H9 (cell line): ENCODE measurements at places on chromosomes 1 and 21. TPM values are rescaled to one million over a fixed set of nuclear protein-coding genes. Genes with fewer than 3 reads are reported as not detected.

- no peak overlapping the region for H3K27ac ChIP-seq
- no peak for DNase-seq
- peaks cover 3% of the 10 kb centered on the region for H3K36me3 ChIP-seq
- no peaks in the 10 kb centered on the region for H3K27me3 ChIP-seq
- no peaks in the 10 kb centered on the region for H3K4me1 ChIP-seq
Observed at GRCh38 chr1:24717887-24718650, 27.2 kb upstream of the CLIC4 start.

DNA sequence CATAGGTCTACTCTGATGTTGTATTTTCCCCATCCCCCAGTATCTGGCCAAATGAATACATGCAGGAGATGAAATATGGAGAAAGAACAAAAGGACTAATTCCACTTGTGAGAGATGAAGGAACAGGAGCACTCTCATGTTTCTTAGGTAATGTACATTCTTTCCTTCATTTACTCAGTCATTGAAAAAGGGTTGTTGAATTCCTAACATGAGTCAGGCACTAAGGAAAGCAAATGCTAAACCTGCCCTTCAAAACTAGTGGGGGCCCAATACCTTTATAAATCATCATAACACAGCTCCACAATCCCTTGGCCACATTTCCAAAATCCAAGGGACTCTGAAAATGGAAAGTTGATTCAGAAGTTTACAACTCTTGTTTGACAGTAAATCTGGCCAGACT is 94.3 kb downstream of the DIRAS3 start:
- H3K4me1 ChIP-seq: no peaks in the 10 kb centered on the region
- DNase-seq: no peak
- H3K4me3 ChIP-seq: no peak overlapping the region

DNA sequence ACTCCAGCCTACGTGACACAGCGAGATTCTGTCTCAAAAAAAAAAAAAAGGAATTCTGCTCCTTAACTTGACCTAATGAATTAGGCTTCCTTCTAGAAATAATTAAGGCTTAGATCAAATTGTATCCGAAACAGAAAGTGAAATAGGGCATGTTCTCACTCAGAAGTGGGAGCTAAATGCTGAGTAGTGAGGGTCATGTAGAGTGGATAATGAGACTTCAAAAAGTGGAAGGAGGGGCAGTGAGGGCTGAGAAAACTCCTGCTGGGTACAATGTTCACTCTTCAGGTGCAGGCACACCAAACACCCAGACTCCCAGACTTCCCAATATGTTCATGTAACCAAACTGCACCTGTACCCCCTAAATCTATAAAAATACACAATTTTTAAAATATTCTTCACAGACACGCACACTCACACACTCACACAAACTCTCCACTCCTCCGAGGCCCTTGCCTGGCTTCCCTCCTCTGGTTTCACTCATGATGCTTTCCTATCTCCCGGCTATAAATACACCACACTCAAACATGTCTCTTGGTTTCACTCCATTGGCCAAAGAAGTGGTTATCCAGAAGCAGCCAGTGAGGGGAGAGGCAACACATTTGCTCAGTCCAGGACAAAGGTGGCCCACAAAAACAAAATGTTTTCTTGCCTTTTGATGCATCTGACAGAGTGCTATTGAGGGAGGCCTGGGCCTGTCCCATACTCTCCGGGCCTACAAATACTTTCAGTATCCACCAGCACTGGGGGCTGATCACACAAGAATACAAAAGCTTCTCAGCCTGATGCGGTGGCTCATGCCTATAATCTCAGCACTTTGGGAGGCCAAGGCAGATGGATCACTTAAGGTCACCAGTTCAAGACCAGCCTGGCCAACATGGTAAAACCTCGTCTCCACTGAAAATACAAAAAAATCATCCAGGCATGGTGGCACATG is 249.2 kb downstream of the TOMM20 start:
- H3K27ac ChIP-seq: no peak overlapping the region
- H3K4me1 ChIP-seq: no peaks in the 10 kb centered on the region
- no peak overlapping the region for H3K4me3 ChIP-seq
- no peaks in the 10 kb centered on the region for H3K36me3 ChIP-seq
- no peaks in the 10 kb centered on the region for H3K27me3 ChIP-seq

SLC19A1 gene
- 31.4 and 32.4 TPM in 2 replicates for total RNA-seq

- H3K4me3 ChIP-seq: no peak overlapping the region
- no peak overlapping the region for H3K27ac ChIP-seq
- DNase-seq: no peak
- H3K27me3 ChIP-seq: no peaks in the 10 kb centered on the region
- H3K4me1 ChIP-seq: no peaks in the 10 kb centered on the region
Observed at GRCh38 chr1:150724336-150724735, 3.6 kb upstream of the HORMAD1 start.

DNA sequence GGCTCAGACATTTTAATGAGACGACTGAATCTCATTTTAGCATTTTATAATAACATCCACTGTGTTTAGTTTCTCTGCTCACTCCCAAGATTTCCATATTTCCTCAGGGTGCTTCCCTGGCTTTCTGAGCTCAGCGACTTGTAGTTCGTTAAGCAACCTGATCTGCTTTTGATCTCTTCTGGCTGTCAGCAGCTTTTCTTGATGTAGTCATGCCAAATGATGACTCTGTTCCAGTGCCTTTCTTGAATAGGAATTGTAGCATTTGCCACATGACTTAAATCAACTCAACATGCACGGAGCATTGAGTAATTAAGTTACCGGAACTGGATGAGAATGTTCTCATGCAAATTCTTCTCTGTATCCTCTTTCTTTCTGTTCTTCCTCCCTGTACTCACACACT is 246.1 kb downstream of the FMN2 start:
- no peak for DNase-seq
- no peaks in the 10 kb centered on the region for H3K27me3 ChIP-seq
- H3K36me3 ChIP-seq: no peaks in the 10 kb centered on the region
- H3K27ac ChIP-seq: no peak overlapping the region
- H3K4me3 ChIP-seq: no peak overlapping the region

- H3K36me3 ChIP-seq: no peaks in the 10 kb centered on the region
- H3K4me3 ChIP-seq: no peak overlapping the region
- no peaks in the 10 kb centered on the region for H3K27me3 ChIP-seq
- H3K4me1 ChIP-seq: peaks cover 2% of the 10 kb centered on the region; the same call in 1 of the 2 replicates
Observed at GRCh38 chr1:56063461-56063860, 515.9 kb downstream of the PLPP3 start.

DNA sequence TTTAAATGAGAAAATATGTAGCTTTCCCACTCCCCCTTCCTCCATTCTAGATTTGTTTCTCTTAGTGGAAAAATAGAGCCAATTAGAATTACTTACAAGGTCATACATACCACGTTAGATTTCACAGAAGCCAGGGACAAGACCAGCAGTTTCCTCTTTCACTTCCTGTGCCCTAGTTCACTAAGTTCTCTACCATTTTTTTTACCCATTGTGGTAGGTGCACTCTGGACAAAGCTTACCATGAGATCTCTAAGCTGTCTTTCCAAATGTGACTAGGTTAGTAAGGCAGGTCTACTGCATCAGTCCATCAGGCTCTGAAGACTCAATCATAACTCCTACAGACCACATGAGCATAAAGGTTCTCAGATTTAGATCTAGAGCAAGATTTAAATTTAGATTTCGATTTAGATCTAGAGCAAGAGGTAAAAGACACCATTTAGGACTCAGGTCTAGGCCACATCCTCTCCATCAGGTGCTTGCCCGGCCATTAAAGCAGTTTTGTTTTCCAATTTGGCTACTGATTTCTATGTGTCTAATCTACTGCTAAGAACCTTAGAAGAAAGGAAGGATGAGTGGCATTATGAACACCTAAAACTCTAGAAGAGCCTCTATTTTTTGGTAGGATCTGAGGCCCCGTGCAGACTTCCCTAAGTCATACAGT is 235.3 kb downstream of the FAF1 start:
- H3K27ac ChIP-seq: no peak overlapping the region
- H3K36me3 ChIP-seq: no peaks in the 10 kb centered on the region
- no peak overlapping the region for H3K4me3 ChIP-seq
- no peaks in the 10 kb centered on the region for H3K4me1 ChIP-seq
- H3K27me3 ChIP-seq: no peaks in the 10 kb centered on the region
- no peak for DNase-seq

GRCh38 chr1:245888809-245889208 is 618.3 kb downstream of the SMYD3 start:
- no peak overlapping the region for H3K4me3 ChIP-seq
- no peak for DNase-seq
- peaks cover 3% of the 10 kb centered on the region for H3K36me3 ChIP-seq
- H3K27ac ChIP-seq: no peak overlapping the region

GRCh38 chr1:50720457-50721053 is 239.5 kb downstream of the FAF1 start:
- no peaks in the 10 kb centered on the region for H3K27me3 ChIP-seq
- no peak for DNase-seq

AMIGO1 gene
- 3.6 and 4.1 TPM in 2 replicates for total RNA-seq

GRCh38 chr1:197986817-197987216 is 69.6 kb downstream of the LHX9 start:
- H3K4me3 ChIP-seq: no peak overlapping the region
- no peak overlapping the region for H3K27ac ChIP-seq
- no peaks in the 10 kb centered on the region for H3K36me3 ChIP-seq

DNA sequence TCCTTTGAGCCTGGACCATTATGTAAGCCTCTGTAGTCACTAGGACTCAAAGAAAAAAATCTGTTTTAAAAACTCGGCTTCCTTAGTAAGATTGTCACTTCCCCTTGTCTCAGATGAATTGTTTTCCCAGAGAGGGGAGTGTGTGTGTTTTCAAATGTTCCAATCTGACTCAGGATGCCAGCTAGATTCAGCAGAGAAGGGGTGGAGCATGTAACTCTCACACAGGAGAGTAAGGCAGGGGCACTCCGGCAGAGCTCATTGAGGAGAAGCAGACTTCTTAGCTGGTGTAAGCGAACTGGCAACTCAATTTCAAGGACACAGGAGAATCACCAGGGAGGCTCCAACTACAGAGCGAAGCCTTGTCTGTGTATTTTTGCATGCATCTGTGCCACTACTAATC is 623.2 kb downstream of the LMO4 start:
- no peaks in the 10 kb centered on the region; the same call in 1 of the 2 replicates for H3K4me1 ChIP-seq
- no peak overlapping the region for H3K4me3 ChIP-seq
- H3K27me3 ChIP-seq: no peaks in the 10 kb centered on the region
- no peak for DNase-seq
- H3K27ac ChIP-seq: no peak overlapping the region
- H3K36me3 ChIP-seq: no peaks in the 10 kb centered on the region; the same call in 2 of the 3 replicates

GRCh38 chr1:209493559-209493958 is 90.0 kb upstream of the CAMK1G start:
- H3K4me1 ChIP-seq: no peaks in the 10 kb centered on the region
- DNase-seq: no peak
- H3K4me3 ChIP-seq: no peak overlapping the region
- no peak overlapping the region for H3K27ac ChIP-seq

NUF2 gene
- 25.2 and 30.7 TPM in 2 replicates for total RNA-seq

DNA sequence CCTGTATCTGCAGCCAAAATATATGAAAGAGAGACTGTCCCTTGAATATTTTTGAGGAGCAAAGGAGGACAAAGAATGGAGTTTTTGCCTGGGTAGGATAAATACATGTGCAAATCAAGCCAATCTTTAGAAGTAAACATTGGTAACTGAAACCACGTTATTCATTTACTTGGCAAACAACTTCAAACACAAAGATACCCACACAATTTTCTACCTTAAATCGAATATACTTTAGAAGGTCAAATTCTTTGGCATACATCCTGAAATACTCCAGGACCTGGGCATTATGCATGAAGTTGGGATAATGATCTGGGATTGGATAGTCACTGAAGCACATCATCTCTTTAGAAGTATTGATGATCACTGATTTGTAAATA is 9.6 kb downstream of the FMO5 start:
- no peaks in the 10 kb centered on the region for H3K27me3 ChIP-seq
- no peak overlapping the region for H3K4me3 ChIP-seq
- no peak for DNase-seq
- H3K36me3 ChIP-seq: no peaks in the 10 kb centered on the region
- no peaks in the 10 kb centered on the region for H3K4me1 ChIP-seq

GRCh38 chr1:230067871-230068620 is 1.0 kb downstream of the GALNT2 start:
- no peak for DNase-seq
- peaks cover 5% of the 10 kb centered on the region; the same call in 1 of the 2 replicates for H3K27me3 ChIP-seq
- H3K36me3 ChIP-seq: no peaks in the 10 kb centered on the region

DNA sequence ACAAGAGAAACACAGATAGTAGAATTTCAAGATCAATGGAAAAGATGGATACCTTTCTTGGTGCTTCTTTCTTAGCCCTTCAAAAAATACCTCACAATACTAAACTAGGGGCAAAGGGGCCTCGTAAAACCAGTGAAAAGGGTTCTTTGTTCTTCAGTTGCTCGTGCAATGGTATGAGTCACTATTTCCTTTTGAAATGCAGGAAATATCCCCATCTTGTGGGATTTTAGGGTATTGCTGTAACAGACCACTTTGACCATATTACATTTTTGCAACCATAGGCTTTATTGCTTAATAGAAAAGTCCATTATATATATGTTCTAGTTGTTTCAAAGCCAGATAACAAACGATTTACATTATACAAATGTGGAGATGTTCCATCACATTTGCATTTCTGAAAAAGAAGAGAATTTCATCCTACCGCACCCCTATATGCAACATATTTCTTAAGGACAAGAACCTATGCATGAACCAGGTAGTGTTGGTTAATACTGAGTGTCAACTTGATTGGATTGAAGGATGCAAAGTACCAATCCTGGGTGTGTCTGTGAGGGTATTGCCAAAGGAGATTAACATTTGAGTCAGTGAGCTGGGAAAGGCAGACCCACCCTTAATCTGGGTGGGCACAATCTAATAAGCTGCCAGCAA is 88.6 kb upstream of the PKN2 start:
- H3K27ac ChIP-seq: no peak overlapping the region
- H3K27me3 ChIP-seq: no peaks in the 10 kb centered on the region
- peaks cover 6% of the 10 kb centered on the region; the same call in 2 of the 3 replicates for H3K36me3 ChIP-seq
- H3K4me1 ChIP-seq: no peaks in the 10 kb centered on the region

GRCh38 chr1:81470275-81470674 is 330.5 kb upstream of the ADGRL2 start:
- no peaks in the 10 kb centered on the region for H3K36me3 ChIP-seq
- H3K4me1 ChIP-seq: 0 out of 2 replicates have a peak, but pooled peaks cover 3% of the 10 kb centered on the region
- no peak overlapping the region for H3K27ac ChIP-seq
- H3K27me3 ChIP-seq: no peaks in the 10 kb centered on the region

LCE2B gene
- total RNA-seq: not detected in 2 replicates

DNA sequence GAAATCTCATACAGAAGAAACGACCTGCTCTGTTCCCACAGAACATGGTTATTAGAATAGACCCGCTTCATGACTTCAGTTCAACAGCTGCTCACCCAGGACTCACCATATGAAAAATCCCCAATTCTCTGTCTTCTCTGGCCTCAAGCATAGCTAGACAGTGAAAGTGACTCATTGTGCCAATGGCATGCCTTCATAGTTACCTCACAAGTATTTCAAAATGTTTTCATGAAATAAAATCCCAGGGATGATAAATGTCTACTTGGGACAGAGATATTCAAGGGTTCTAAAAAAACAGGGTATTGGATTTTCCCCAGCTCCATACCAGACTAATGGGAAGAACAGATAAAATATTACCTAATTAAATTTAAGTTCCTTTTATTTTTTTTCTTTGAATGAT is 82.3 kb downstream of the NOTCH2 start:
- H3K27ac ChIP-seq: no peak overlapping the region
- DNase-seq: no peak
- no peaks in the 10 kb centered on the region for H3K36me3 ChIP-seq
- H3K4me1 ChIP-seq: no peaks in the 10 kb centered on the region
